ENCODE measurements at places on chromosomes 5 and 9.

DNA sequence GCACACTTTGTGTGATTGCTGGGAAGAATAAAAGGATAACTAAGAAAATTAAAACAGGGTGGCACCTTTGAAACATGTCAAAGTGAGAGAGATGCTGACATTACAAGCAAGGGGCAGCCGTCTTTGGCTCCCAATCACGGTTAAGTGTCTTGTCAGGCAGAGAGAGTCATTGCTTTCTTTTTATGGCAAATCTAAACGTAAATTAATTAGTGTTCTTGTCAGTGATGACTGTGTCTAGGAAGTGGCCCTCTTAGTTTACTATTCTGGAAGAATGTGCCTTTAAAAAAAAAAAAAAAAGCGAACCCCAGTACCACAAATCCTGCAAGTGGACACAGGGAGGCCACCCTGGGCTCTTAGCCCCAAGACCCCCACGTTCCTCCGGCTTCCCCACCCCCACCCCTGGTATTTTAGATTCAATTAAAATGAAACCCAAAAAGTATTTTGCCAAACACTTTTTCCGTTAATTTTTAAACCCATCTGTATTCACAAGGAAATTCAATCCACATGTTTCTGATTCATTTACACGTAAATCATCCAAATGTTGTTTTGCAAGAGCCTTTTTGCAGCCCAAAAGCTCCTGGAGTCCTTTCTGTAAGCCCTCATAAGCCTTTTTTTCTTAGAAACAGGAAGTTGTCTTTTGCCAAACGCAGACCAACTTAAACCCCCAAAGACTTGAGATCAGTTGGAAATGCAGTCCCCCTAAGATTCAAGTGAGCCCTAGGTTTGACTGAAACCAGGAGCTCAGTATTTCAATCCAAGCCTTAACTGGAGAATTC lies 399.3 kb downstream of the EBF1 start:
- peak; percentile 94 for DNase-seq

DNA sequence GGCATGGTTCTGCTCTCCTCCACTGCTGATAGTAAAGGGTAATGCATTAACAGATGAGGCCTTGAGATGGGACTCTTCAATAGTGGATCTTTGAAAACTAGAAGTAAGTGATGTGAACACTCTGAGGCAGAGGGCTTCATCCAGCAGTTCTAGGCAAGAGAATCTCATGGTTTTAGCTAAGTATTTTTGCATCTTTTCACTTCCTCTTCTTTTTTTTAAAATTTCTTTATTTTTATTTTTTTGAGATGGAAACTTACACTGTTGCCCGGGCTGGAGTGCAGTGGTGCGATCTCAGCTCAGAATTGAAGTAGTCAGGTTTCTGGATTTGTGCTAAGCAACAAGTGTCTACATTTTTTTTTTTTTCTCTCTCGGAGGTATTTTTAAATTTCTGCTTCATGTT lies 101.9 kb downstream of the MTRR start:
- DNase-seq: no peak

DNA sequence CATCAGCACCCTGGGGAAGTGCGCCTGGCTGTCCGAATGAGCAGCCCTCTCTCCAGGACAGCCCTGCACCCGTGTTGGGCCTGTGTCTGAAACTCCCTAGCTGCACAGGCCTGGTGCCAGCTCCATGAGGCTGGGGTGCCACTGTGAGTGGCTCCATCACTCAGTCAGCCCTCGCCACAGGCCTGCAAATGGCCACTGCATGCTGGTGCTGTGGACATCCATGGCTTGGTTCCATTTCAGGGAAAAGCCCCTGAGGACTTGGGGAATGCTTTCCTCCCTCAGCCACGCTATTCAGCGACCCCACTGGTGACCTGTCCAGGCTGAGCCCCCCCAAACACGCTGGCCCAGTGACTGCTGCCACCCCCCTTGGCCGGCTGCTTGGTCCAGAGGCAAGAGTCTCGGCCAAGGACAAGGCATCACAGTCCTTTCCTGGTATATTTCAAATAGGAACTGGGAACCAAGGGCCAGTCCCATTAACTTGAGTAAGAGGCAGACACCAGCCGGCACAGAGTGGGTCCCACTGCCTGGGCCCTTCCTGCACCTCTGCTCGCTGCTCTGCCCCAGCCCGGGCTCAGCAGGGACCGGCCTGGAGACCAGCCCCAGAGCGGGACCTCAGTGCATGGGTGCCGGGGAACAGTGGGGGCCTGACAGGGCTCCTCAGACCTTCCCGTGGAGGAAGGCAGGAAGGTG lies 181.3 kb downstream of the AUH start:
- no peak for DNase-seq

DNA sequence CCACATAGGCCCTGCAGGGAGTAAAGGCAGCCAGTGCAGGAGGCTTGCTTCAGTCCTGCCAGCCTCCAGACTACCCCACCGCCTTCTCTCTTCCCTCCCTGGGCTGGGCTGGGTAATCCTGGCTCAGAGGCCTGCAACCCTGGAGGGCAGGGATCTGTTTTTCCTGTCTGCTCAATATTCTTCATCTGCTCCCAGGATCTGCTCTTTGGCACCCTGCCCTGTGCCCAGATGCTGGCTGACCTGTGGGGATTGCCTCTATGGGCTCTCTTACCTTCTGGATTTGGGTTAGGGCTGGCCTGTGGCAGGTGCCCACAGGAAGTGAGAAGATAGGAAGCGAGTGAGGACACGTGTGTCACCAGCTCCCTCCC lies 7.3 kb upstream of the ANGPTL2 start:
- DNase-seq: no peak

DNA sequence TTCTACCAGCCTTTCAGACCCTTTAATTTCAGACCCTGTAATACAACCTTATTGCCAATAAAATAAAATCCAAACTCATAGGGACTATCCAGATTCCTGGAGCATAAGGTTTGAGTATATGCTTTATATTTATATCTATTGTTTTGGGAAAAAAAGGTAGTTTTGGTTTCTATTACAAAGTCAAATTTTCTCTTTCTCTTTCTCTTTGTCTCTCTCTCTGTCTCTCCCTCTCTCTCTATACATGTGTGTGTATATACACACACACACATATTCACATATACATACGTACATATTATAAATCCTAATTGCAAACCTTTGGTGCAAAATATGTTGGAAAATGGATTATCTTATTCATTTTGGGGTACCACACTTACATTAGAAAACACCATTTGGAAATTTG lies 39.0 kb downstream of the TMEM232 start:
- DNase-seq: no peak

DNA sequence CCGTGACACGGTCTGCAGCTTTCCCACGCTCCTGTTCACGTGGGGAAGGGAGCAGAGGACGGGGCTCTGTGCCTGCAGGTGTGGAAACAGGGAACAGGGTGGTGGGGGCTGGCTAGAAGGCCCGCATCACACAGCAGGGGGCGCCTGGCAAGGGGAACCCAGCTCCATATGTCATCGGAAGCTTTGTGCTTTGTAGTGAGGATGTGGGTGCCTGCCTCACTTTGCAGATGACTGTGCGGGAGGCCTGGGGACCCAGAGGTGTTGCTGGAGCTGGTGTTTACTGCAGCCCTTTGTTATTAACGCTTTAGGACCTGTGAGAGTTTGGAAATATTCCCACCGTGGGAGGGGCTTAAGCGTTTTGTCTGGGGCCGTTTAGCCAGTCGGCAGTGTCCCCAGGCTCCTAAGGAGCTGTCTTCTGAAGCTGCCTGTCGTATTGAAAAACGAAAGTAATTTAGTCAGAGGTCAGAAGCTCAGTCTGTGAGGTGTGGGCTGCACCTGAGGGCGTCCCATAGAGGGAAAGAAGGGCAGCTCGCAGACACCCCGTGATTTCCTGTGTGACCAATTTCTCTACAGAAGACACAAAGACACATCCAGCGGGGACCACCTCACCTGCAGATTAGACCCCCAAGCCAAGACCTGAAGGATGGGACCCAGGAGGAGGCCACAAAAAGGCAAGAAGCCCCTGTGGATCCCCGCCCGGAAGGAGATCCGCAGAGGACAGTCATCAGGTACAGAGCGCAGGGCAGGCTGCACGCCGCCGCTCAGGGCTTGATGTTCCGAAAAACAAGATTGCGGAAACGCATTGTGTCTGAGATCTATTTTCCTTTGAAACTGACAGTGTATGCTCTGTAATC lies 9.1 kb downstream of the MAN1B1 start:
- DNase-seq: no peak

- no peak for DNase-seq
Measured at GRCh38 chr5:39203951-39204350, 15.4 kb downstream of the FYB1 start.

GRCh38 chr9:108466304-108466703 lies 389.5 kb downstream of the ACTL7B start:
- DNase-seq: no peak

- peak; percentile 86 for DNase-seq
Measured at GRCh38 chr9:25678147-25678666, at the start of gene TUSC1. TSS of gene TUSC1 (minus strand) at chr9:25678444. CDS start at chr9:25678312, 132 bp downstream.

DNA sequence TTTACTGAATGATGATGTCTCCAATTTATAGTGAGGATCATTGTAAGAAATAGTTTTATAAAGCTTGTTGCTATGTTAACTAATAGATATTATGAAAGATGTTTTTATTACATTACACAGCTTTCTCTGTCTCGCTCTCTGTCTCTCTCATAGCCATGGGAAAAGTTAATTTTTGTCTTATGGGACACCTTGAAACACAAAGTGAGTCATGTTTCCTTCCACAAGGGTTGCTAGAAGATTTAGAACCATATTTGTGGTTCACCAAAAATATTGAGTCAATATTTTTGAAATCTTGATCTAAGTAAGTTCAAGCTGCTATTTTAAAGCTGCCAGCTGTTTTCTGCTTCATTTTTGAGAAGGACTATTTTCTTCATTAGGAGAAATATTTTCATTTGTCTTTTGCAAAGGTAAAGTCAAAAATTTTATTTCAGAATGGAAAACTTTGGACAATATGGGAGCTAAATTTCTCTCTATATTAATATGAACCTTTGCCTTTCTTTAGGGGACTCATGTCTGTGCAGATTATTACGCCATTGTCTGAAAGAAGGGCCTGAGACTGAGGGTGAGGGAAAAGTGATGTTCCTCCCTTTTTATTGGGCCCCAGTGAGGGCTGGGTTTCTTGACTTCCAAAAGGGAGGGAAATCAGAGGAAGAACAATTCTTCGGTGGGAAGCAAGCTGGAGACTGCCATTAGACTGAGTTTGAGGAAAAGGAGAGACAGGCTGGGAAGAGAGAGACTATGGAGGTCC lies 87.9 kb upstream of the SLC24A2 start:
- peak; percentile 53 for DNase-seq

DNA sequence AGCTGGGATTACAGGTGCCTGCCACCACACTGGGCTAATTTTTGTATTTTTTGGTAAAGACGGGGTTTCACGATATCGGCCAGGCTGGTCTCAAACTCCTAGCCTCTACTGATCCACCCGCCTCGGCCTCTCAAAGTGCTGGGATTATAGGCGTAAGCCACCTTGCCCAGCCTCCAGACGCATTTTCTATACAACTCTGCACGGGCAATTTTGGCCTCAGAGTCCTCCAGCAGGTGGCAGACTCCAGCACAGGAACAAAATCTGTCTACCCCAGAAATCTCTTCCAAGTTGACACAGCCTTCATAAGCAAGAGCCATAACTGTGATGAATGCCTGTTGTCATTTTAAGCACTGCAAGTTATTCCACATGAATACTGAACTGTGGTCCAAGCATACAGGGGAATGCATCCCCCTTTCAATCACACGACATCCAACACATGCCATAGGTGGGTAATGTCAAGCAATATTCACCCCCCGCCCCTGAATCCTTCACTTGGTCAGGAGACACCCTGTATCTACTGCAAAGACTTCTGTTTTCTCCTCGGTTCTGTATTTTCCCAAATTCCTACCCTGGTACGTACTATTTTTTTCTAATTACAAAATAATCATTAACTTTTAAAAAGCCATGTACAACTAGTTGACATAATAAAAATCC lies 50.8 kb downstream of the ALDH7A1 start:
- DNase-seq: peak; percentile 23

DNA sequence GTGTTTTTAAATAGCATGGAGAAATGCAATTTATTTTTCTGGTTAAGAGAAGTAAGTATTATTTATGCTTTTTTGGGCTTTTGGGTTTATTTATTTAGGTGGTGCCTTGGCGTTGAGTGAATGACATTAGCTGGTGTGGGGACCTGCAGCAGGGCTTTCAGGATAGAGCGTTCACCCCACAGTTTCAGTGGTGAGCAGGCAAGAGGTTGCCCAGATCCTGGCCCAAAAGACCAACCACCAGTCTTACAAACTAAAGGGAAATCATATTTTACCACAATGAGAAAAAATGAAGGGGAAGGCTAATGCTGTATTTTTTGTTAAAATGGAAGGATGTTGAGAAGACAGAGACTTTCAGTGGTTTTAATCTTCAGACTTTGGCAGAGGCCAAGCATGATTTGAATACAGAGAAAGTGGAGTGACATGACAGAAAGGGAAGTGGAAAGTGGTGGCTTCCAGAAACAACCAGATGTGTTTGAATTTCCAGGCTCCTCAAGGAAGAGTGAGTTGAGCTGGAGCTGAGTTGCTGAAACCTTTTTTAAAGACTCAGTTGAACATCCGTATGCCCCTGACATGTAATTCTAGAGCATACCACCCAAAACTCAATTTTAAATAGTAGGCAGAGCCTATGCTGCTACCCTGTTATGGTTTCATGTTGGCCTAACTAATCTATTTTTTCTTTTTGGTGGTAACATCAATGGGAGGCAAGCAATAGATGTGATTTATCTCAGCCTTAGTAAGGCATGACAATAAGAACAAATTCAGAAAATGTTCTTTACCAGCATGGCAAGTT lies 94.8 kb downstream of the AOPEP start:
- DNase-seq: no peak

- no peak for DNase-seq
Measured at GRCh38 chr9:84557751-84558150, 111.8 kb upstream of the NTRK2 start.

DNA sequence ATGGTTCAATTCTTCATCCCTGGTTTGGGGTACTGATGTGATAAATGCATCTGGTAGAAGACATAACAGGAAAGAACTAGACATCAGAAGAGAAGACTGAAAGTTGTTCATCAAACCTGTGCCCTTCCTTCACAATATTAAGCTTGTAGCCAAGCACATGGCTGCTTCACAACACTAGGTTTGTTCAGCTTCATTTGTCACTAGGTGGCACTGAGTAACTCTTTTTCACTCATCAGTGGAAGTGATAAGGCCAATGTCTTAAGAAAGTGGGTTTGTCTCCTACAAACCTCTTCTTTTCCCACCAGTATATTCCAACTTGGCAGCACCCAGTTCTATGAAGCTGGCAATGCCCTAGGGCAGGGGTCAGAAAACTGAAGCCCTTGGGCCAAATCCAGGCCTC lies 26.9 kb downstream of the ZNF484 start:
- DNase-seq: no peak

- peak; percentile 32 for DNase-seq
Measured at GRCh38 chr9:36748322-36748899, 175.7 kb downstream of the MELK start.

GRCh38 chr9:12658531-12659209 lies 34.5 kb upstream of the TYRP1 start:
- DNase-seq: no peak
